ENCODE measurements at places on chromosomes 4 and X. TPM values are rescaled to one million over a fixed set of nuclear protein-coding genes. Genes with fewer than 3 reads are reported as not detected.

- DNase-seq: no peak
Observed at GRCh38 chrX:12197030-12197429, 58.8 kb downstream of the FRMPD4 start.

DNA sequence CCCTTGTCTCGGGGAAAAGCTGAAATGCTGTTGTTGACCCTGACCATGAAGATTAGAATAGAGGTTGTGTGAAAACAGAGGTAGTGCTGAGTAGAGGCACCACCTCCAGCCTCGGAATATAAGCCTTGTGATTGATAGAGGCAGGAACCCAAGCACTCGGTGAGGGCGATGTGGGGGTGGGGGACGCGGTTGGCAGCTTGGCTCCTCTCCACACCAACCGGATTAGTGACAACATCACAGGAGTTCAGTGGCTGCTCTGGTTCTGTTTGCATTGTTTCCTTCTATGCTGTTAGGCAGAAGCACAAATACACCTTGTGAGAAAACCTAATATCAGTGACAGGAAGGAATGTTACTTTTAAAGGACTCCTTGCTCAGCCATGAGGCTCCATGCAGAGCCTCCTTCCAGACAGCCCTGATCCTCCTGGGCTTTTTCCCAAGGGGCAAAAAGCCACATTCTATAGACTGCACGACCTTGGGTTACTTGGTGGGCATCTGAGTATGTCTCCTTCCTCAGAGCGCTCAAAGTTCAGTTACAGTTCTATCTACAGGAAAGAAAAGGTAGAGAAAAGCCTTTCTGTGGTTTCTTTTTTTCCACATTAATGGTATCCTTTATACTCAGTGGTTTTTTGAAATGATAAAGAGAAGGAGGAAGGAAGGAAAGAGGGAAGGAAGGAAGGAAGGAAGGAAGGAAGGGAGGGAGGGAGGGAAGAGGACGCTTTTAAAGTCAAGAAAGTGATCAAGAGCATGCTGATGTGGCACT is 150.4 kb upstream of the NOCT start:
- no peak for DNase-seq

RGN gene
- 0.58 TPM for polyA plus RNA-seq

- peak; percentile 77 for DNase-seq
Observed at GRCh38 chr4:16772366-16772850, 126.0 kb downstream of the LDB2 start.

- no peak for DNase-seq
Observed at GRCh38 chr4:180947425-180947824, 1295.8 kb upstream of the TENM3 start.

DNA sequence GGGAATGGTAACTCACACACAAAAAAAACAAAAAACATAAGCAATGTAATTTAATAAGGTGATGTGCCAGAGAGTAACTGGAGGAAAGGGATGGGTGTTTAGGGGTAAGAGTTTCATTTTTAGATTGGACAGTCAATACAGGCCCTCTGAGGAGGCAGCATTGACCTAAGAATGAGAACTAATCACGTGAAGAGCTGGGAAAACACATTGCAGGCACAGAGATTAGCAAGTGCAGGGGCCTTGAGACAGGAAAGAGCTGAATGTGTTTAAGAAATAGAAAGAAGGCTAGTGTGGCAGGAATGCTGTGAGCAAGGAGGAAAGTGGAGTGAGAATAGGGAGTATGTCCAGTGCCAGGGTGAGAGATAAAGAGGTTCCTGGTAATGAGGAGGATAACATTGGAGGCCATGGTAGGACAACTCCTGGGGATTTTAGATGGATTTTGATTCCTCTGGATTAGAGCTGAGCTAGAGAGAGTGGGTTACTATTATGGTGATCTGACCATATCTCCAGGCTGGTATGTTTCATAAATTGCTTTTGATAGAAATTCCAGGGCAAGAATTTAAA is 17.6 kb downstream of the PDLIM5 start:
- DNase-seq: peak; percentile 59

GRCh38 chr4:169963998-169964397 is 62.2 kb downstream of the MFAP3L start:
- no peak for DNase-seq

- no peak for DNase-seq
Observed at GRCh38 chr4:152364883-152365282, 171.0 kb downstream of the FBXW7 start.

SSX1 gene
- not detected for polyA plus RNA-seq

DNA sequence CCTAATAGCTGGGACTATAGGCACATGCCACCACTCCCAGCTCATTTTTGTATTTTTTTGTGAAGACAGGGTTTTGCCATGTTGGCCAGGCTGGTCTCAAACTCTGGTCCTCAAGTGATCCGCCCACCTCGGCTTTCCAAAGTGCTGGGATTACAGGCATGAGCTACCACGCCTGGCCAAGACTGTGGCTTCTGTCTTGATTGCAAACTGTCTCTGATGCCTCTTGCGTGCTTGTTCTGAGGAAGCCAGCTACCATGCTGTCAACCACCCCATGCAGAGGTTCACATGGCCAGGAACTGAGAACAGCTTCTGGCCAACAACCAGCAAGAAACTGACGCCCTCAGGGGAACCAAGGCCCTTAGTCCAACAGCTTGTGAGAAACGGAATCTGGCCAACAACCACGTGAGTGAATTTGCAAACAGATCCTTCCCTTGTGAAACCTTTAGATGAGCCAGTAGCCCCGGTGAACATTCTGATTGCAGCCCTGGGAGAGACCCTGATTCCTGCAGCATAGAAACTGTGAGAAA is 71.2 kb downstream of the SUPT20HL2 start:
- no peak for DNase-seq

DNA sequence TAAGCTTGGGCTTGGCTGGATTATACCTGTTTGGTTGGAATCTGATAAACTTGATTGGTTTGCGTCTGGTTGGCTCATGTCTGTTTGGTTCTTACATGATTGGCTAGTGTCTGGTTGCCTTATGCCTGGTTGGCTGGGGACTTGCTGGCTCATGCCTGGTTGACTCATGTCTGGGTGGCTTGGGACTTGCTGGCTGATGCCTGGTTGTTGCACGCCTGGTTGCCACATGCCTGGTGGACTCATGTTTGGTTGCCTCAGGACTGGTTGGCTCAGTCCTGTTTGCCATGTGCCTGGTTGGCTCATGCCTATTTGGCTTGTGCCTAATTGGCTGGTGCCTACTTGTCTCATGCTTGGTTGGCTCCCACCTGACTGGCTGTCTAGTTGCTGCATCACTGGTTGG is 104.5 kb downstream of the APOOL start:
- DNase-seq: no peak

SYN1 gene
- polyA plus RNA-seq: not detected

GRCh38 chr4:158315706-158316105 is 105.4 kb downstream of the TMEM144 start:
- peak; percentile 13 for DNase-seq

DNA sequence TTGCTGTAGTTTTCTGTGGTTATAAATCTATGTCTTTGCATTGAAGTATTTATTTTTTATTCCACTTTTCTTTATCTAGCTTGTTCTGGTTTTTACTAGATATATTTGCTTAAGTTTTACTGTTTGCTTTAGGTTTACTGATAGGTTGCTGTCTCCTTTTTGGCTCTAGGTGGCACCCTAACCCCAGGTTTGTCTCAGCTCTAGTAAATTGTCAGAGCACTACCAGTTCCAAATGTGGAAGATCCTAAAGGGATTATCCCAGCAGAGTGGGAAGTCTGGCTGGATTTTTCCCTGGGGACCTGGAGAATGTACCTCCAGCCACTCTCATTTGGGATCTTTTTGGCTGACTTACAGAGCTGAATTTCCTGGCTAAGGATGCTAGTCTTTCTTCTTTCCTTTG is 106.1 kb downstream of the PBDC1 start:
- peak; percentile 40 for DNase-seq

GRCh38 chr4:137601934-137602333 is 69.6 kb upstream of the PCDH18 start:
- DNase-seq: no peak

NR3C2 gene
- polyA plus RNA-seq: 4.5 TPM

DNA sequence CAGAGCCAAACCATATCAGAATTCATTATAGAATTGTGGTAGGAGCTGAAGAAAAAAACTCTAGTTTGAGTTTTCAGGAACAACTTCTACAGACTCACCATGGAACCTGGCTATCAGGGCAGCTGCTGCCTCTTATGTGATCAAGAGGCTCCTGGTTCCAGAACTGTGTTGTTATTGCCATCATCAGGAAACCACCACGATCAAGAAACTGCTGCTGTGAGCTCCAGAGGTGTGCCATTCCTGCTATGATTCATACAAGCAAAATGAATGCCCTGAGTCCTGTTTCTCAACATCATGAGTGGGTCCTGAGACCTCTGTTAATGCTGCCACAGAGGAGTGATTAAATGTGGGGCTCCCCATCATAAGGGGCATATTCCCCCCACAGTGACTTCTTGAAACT is 43.7 kb downstream of the TASL start:
- no peak for DNase-seq

- no peak for DNase-seq
Observed at GRCh38 chr4:23290656-23291055, 597.9 kb downstream of the GBA3 start.

GRCh38 chr4:122212880-122213279 is 60.7 kb downstream of the BLTP1 start:
- no peak for DNase-seq

- DNase-seq: peak; percentile 36
Observed at GRCh38 chr4:147157860-147158701, 212.4 kb upstream of the TTC29 start.

GRCh38 chr4:73415807-73416238 is 11.7 kb downstream of the ALB start:
- DNase-seq: no peak

GRCh38 chr4:13267091-13267490 is 217.0 kb downstream of the RAB28 start:
- DNase-seq: no peak

DNA sequence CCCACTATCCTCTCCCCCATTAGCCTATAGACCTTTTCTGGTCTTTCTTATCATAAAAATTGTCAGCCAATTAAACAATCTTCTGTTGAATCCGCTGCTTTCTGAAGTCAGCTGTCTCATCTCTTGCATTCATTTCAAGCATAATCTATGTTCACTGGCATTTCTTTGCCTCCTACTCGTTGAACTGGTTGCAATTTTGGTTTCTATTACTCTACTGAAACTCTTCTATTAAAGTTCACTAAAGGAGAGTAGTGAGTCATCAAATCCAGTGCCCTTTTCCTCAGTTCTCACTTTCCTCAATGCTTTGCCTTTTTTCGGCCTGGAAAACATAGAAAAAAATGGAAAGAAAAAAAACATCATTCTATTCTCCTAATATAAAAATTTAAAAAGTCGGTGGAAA is 23.9 kb upstream of the CXCL13 start:
- no peak for DNase-seq

P2RY4 gene
- 0.16 TPM for polyA plus RNA-seq

GRCh38 chrX:130263016-130263415 is 5.7 kb downstream of the ZNF280C start:
- DNase-seq: no peak

GRCh38 chrX:136029766-136030165 is 44.5 kb downstream of the SLC9A6 start:
- no peak for DNase-seq

TMPRSS11B gene
- not detected for polyA plus RNA-seq

SSX2 gene
- not detected for polyA plus RNA-seq

DNA sequence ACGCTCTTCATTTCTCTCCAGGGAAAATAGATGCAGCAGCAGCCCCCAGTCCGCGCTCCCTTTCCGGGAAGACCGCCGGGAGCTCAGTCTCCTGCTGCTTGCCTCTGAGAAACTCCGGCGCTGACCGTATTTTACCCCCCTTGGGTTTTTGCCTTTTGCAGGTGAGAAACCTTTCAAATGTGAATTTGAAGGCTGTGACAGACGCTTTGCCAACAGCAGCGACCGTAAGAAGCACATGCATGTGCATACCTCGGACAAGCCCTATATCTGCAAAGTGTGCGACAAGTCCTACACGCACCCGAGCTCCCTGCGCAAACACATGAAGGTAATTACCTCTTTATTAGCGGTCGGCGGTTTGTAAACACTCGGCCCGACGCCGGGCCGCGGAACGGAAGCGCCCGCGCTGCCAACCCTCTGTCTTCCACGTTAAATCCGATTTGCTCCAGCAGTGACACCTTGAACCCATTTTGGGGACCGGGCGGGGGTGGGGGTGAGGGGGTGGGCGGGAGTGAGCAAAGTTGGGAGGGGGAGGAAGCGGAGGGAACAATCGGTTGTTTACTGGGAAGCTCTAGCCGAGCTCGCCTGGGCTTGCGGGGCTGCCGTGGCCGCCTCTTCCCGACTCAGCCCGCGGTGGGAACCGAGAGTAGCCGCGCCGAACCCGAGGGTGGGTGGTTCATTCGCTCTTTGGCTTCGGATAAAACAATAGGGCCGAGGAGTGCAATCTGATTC is 3.0 kb downstream of the ZIC3 start:
- DNase-seq: no peak

DNA sequence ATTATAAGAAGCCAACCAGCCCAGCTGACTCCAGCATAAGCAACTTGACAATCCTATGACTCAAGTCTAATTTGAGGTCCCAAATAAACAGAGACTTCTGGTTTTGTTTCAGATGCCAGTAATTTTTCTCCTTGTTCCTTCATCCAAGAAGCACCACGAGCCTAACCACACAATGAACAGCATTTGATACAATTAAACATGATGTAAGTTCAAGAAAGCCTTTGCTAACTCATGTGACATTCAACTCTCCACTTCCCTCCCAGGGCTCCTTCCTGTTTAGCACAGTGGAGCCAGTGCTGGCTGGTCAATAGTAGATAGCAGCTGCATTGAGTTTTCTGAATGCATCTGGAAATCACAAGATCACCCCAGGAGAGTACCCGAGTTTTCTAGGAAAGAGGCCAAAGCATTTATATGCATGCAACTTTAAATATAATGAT is 206.3 kb downstream of the ARHGAP24 start:
- no peak for DNase-seq

DNA sequence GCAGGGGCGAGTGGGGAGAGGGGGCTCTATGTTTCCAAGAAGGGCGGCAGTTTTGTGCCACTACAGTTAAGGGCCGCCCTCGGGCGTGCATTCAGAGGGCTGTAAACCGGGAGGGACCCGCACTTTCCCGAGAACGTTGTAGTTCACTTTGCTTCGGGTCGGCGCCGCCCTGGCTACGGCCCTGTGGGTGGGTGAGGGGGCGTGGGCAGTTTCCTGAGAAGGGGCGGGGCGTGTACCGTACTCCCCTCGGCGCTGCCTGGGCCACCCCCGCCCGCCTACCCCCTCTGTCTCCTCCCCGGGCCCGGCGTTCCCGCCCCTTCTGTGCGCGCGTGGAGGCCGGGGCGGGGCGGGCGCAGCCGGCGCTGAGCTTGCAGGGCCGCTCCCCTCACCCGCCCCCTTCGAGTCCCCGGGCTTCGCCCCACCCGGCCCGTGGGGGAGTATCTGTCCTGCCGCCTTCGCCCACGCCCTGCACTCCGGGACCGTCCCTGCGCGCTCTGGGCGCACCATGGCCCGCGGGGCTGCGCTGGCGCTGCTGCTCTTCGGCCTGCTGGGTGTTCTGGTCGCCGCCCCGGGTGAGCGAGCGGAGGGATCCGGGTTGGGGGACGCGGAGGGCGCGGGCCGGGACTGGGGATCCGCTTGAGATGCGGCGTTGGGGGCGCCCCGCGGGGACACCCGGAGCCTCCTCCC is at the start of gene CD99:
Gene CD99, plus strand, starts transcription at position 440 of the 687 bp plus-strand sequence. Its CDS starts 66 bp downstream, at position 506.
- peak; percentile 91 for DNase-seq

GRCh38 chr4:26319949-26320537 is 771 bp upstream of the RBPJ start:
- DNase-seq: no peak
